Activated CD4-positive, alpha-beta memory T cell treated with anti-CD3 and anti-CD28 coated beads for 36 hours (primary cell): ENCODE measurements at places on chromosomes 16 and 17.

- peak; percentile 70 for DNase-seq
These were observed 9.2 kb upstream of the GLIS2 start for GRCh38 chr16:4306470-4307214.

DNA sequence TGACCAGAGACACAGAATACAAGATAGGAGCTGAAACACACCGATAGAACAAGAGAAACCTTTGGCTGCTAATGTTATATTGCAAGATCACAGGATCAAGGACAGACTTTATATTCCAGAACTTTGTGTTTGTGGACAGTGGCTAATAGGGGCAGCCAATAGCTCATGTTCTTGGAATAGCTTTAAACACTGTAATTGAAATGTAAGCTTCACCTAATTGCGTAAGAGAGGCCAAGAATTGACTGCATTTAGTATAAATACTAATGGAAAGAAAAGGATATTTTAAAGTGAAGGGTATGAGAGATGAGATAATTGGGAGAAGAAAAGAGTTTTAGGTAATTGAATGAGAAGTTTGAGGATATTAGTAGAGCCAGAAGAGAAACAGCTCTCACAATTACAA lies 758.8 kb downstream of the CDH11 start:
- DNase-seq = no peak

DNA sequence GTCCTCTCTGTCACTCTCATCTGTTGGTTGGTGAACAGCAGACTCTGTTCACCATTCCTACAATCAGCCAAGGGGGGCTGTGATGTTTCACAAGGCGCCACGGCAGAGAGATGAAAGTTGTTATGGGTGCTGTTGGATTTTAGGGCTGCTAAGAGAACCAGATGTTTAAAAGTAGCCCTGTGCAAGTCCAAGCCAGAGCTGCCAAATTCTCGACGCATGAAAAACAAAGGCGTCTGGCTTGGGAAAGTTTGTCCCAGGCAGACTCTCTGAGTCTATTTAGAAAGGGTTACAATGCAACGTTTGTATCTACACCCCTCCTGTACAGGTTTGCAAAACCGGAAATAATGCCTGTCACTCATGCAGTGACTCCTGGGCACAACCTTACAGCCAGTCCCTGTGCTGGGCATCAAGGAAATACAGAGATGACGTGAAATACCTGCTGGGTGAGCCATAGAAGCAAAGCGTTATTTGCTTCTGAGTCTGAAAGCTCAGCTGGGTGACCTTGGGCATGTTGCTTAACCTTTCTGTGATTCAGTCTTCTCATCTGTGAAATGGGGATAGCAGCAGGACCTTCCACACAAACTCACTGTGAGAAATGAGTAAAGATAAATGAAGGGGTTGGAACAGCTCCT lies 74.8 kb downstream of the XYLT1 start:
- no peak for DNase-seq

- DNase-seq = no peak
These were observed at the start of gene FOXL1 for GRCh38 chr16:86578061-86578599. TSS of gene FOXL1 (plus strand) at chr16:86578549. CDS start at chr16:86578724, 175 bp downstream.

- no peak for DNase-seq
These were observed 41.6 kb downstream of the OR3A1 start for GRCh38 chr17:3256575-3256974.

DNA sequence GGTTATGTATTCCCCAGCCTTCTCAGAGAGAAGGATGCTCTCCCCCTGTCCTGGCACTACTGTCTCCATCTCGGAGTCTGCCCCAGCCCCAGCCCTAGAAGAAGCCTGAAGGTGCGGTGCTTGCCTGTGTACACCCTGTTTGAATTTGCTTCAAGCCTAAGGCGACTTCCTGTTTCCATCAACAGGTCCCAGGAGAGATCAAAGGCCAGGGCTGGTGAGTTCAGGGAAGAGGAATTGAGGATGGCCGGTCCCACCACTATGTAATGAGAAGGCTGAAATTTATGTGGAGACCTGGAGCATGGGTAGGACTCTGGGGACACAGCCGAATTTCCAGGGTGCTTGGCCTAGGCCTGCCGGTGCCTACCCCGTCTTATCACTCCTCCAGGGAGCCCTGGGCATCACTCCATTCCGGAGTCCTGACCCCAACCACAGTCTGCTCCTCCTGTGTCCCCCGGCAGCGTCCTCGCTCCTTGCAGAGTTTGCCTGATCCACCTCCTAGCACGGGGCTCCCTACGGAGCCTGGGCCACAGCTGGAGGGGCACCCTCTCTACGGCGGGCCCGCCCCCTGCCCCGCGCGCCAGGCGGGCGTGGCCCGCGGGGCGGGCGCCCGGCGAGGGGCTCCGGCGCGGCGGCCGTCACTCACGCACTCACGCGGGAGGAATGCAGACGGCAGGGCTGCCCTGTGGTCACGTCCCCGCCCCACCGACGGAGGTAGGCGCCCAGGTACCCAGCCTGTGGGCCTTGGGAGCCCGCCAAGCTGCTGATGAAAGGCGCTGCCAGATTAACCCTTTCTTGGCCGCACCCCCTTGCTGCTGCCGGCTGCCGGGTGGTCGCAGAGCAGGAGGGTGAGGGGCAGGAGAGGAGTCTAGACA lies 53.8 kb upstream of the TAC4 start:
- no peak for DNase-seq

- DNase-seq = no peak
These were observed 3.1 kb downstream of the ALDH3A2 start for GRCh38 chr17:19651451-19652238.

DNA sequence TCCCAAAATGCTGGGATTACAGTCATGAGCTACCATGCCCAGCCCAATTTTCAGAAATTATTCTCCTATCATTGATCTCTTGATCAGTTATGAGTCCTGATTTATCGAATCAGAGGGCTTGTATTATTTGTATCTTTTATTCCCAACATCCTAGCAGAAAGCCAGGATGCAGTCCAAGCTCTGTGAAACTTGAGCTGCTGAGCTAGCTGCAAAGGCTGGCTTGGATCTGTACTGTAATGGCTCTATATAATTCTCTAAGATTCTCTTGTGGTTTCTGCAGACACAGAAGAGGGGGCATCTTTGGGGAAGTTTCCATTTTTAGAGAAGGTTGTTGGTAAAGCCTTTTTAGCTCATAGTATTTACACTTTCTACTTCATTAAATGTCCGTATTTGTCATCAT lies 227.1 kb downstream of the MAP2K4 start:
- no peak for DNase-seq

- no peak for DNase-seq
These were observed 16.5 kb downstream of the ZNF18 start for GRCh38 chr17:11980813-11981212.

- peak; percentile 56 for DNase-seq
These were observed 50.2 kb downstream of the HLF start for GRCh38 chr17:55314784-55315491.

- DNase-seq = no peak
These were observed 1.1 kb downstream of the TOX3 start for GRCh38 chr16:52545898-52546266.

DNA sequence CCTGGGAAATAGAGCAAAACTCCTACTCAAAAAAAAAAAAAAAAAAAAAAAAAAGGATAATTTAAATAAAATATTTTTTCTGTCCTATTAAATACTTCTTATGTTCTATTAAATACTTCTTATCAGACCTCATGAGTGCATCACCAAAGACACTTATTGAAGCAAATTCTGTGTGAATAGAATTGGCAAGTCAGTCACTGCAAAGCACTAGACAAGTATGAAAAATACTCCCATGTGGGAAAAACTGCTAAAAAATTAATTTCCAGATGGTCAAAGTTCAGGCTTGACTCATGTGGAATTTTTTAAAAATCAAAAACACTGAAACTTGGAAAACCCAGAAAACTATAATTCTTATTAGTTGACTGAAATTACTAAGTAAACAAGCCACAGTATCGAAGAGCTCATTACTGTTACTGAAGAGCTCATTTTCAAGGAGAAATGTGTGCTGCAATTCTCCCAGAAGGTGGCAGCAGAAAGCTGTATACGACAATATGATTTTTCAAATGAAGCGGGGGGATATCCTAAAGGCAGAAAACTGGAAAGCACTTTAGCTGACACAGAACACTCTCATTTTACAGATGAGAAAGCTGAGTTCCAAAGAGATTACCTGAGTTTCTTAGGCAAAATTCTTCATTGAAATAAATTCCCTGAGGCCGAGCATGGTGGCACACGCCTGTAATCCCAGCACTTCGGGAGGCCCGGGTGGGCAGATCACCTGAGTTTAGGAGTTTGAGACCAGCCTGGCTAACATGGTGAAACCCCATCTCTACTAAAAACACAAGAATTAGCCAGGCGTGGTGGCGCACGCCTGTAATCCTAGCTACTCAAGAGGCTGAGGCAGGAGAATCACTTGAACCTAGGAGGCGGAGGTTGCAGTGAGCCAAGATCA lies 15.9 kb upstream of the FBXO47 start:
- DNase-seq = peak; percentile 50

- no peak for DNase-seq
These were observed 392 bp downstream of the ZNF213 start for GRCh38 chr16:3135126-3135715.

DNA sequence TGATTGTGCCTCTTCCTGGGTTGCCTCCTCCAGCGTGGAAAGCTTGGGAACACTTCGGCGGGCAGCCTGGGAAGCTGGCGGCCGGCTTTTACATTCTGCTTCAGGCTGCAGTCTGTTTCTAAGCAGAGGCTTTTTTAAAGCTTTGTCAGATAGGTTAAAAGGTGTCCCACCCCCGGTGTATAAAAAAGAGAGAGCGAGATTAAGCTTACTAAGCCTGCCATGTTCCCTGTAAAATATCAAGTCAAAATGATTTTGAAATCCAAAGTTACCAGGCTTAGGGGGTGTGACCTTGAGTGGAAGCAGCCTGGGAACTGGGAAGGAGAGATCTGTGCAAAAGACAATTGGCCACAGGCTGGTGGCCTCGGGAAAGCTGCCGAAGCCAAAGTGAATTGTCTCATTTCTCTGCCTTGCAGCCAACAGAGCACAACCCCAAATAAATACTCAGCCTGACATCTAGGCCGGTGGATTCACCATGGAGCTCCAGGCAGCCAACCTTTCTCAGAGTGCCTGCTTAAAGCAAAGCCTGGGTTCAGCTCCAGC lies 254.5 kb downstream of the FTO start:
- no peak for DNase-seq

GRCh38 chr16:79422064-79422463 lies 178.5 kb downstream of the MAF start:
- DNase-seq = no peak

DNA sequence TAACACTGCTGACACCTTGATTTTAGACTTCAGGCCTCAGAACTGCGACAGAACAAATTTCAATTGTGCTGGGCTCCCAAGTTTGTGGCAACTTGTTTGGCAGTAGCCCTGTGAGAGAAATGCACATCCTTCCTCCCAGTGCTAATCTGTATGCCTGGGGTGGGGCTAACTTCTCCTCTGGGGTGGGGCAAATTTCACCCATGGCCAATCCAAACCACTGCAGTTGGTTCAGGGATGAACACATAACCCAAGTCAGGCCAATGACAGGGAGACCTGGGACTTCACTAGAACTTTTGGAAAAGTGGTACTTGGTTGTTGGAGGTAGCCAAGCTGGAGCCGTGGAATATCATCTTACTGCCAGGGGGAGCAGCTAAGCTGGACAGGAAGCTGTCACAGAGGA lies 56.3 kb downstream of the ABCC6 start:
- DNase-seq = no peak

DNA sequence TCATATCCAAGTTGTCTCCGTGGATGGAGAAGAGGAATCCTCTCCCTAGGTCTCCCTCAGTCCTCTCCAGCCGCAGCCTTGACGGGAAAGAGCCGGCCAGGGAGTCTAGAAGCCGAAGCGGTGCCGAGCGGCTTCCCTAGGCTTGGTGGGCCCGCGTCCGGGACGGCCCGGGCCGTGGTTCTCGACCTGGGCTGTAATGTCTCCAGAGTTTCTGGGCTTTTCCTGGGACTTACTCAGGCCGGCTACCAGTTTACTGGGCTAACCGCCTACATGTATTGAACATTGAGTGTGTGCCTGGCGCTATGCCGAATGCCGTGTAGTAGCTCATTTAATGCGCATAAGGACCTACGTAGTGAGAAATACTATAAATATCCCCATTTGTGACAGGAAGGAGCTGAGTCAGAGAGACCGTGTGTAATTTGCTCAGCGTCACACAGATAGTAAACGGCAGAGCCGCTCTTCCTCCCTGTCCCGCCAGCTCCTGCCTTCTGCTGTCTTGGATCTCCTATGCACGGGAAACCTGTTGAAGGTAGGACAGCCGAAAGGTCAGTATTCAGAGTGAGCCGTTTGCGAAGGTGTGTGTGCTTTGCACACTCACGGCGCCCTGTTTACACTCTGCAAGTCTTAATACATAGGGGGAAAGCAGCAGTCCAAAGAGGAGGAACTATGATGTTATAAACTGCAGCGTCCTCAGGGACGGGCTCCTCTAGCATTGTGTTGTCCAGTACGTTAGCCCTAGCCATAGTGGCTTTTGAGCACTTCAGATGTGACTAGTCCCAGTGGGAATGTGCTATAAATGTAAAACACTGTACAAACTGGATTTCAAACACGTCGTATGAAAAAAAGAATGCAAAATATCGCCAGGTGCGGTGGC lies 723 bp upstream of the SPAG5 start:
- peak; percentile 87 for DNase-seq

DNA sequence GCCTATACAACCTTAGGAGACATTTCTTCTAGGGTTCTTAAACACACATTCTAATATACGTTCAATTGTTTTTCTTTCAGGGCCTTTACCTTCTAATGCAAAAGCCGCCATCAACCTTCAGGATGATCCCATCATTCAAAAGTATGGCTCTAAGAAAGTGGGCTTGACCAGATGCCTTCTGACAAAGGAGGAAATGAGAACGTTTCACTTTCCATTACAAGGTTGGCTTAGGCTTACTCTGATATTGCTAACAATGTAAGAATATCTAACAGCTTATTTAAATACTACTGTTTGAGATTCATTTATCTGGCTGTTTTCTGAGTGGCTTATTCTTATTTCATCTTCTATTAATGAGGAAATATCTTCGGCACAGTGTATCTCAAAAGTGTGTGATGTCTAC lies 15.4 kb downstream of the REXO5 start:
- DNase-seq = no peak

DNA sequence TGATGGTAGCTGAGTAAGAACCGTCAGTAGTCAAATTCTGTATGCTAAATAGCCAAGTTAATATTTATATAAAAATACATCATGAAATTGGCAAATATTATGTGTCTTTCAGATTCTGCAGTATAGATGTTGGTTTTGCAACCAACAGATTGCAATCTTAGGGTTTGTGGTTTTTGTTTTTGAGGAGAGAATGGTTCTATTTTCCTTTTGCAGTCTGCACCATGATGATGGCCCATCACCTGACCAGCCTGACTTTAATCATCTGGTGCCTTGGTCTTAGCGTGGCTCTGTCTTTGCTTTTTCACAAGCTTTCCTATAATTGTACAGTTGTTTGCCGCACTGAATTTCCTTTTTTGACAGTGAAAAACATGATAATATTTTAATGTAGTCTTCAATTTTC lies 50.7 kb downstream of the NUP93 start:
- DNase-seq = no peak
